ENCODE measurements at places on chromosomes 16 and 17.

GRCh38 chr16:57020651-57021050 lies 31.3 kb downstream of the NLRC5 start:
- DNase-seq: no peak

DNA sequence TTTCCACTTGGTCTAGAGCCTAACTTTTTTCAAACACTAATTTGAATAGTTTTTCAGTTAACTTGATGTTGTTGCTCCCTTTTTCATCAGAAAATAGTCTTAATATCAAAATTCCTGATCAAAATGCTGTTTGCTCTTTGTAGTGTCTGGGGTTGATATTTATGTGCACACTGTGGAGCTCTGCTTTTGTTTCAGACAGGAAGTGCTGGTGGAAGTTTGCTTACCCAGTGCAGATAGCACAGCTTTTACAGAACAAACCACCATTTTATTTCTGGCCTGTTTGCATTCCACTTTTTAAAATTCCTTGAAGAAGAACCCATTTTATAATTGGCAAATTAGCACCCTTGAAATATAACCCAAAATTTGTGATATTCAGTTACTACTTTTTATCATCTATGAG lies 125.4 kb downstream of the MRTFB start:
- DNase-seq: no peak

- peak; percentile 42 for DNase-seq
Observed at GRCh38 chr16:1331712-1332617, 1.5 kb upstream of the BAIAP3 start.

- DNase-seq: no peak
Observed at GRCh38 chr17:58985367-58985766, 121.3 kb downstream of the TRIM37 start.

DNA sequence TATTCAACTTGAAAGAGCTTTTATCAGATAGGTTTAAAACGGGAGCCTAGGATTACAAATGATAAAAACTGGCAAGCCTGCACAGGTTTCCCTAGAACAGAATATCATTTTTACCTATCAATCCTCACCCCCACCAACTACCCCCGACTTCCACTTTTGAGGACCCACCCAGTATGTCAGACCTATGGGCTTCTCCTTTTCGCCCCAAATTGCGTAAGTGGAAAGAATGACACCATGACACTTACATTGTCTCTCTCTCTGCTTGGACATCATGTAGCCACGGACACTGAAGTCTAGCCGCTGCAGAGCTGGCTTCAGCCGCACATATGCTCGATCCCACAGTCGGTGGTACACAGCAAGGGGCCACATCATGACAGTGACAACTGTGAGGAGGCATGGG lies 7.4 kb upstream of the PSMC3IP start:
- DNase-seq: no peak

DNA sequence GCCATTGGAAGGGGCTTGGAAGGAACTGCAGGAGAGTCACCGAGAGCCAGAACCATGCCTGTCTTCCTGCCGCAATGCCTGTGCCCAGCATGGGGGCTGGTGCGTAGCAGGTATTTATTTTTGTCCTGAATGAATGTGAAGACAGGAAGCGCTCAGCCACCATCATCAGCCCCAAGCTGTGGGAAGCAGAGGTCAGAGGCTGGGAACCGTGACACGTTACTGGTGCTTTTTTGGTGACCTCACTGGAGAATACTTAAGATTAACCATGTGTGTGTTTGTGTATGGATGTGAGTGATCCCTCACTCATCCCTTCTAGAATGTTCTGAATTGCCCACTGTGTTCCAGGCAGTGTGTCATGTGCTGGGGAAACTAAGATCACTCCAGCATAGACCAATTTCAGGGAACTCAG lies 343.8 kb downstream of the SNX29 start:
- no peak for DNase-seq

DNA sequence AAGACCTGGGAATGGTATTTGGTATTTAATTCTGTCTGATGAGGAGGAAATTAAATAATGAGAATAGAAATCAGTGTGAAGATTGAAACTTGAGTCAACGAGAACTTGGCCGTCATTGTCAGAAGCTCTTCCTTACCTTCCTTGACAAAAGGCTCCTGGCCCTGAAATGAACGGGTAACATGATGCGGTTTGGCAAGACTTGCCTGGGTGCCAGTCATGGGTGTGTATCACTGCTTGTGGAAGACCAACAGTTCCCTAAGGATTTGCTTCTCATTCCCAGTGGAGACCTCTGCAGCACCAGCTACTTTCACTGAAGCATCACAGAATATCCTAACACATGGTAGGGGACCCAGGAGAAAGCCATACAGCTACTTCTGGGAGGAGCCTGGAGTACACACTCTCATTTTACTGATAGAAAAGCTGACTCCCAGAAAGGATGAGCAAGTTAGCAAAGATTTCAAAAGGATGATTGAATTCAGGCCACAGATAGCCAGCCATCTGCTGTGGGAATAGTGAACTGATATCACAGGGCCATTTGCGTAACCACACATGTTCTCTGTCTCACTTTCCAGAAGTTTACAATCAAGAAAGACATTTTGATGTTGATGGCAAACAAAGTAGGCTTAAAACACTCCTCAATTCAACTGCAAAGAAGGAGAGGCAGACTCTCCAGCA lies 258.1 kb upstream of the SALL1 start:
- no peak for DNase-seq

DNA sequence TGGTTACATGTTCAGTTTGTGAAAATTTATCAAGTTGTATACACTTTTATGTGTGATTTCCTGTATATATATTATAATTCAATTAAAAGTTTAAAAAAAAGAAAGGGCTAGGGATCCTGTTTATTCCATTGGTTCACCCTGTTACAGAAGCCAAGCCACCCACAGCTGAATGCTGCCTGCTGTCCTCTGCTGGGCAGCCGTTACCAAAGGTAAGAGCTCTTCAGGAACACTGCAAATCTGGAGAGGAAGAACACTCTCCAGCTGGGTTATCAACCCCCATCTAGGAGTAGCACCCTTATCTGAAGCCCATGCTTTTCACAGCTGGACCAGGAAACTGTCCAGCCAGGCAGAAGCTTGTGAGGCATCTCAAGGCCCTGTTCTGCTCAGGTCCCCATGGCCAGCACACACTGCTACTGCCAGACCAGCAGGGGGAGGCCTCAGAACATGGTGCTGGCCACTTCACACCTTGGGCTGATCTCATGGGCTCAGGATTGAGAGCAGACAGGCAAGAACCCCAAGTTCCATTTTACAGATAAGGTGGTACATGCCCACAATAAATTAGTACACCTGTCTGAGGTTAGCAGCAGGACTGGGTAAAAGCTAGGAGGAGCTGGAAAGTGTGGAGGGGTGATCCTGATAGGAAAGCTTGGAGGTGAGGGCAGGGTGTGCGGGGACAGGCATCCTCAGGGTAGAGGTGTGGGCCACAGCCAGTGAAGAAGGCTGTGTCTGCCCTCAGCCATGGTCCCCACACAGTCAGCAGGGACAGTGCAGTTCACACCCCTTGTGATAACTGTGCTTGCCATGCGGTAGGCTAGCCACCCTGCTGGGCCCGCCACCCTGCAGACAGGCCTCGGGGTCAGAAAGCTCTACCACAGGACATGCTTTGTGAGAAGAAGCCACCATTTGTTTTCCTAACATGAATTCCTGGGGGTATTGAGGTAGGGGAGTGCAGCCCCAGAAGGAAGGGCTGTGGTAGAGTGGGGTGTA lies 54.3 kb upstream of the SREBF1 start:
- no peak for DNase-seq

- no peak for DNase-seq
Observed at GRCh38 chr16:86809458-86809955, 231.2 kb downstream of the FOXL1 start.

DNA sequence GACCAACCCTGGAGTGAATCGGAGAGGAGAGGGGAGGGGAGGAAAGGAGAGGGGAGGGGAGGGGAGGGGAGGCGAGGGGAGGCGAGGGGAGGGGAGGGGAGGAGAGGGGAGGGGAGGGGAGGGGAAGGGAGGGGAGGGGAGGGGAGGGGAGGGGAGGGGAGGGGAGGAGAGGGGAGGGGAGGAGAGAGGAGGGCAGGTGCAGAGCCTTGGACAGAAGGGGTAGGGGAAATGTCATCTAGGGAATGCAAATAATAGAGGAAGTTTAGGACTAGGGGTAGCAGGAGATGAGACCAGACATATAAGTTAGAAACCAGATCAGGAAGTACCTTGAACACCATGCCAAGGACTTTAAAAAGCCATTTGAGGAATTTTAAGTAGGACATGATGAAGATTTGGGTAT lies 119.8 kb downstream of the RBFOX3 start:
- DNase-seq: no peak
